ENCODE measurements at places on chromosomes 2 and 18.

DNA sequence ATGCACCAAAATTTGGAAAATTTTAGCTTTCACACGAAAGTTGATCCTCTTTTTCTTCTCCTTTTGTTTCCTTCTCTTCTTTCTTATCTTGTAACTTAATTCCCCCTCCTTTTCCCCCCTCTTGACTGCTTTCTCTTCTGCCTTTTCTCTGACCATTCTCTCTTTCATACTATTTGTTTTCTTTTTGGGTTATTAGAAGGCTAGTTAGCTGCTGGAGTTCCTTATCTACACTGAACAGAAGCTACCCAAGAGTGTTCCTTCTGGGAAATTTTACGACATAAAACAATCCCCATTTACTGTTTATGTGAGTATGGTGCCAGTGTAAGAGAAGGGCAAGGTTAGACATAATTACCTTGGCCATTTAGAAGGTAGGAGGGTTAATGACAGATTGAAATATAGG is 218.4 kb upstream of the DTNA start:
- no peak for DNase-seq

DNA sequence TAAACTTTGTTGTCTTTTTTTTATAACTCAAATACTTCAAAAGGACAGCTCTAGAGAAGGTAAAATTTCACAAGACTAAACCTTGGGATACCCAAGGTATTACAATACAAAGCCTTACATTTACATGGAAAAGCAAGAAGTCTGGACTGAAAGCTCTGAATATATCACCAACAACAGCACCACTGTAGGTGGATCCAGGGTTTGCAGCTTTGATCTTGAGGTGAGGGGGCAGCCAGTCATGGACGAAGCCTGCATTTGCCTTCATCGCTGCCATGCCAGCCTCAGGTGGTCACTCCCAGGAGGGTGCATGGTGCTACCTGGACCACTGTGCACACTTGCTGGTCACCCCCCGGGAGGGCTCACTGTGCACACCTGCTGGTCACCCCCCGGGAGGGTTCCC is 36.6 kb downstream of the RBFA start:
- no peak for DNase-seq

- DNase-seq: no peak
These were observed 86.8 kb upstream of the HS6ST1 start for GRCh38 chr2:128405467-128405900.

DNA sequence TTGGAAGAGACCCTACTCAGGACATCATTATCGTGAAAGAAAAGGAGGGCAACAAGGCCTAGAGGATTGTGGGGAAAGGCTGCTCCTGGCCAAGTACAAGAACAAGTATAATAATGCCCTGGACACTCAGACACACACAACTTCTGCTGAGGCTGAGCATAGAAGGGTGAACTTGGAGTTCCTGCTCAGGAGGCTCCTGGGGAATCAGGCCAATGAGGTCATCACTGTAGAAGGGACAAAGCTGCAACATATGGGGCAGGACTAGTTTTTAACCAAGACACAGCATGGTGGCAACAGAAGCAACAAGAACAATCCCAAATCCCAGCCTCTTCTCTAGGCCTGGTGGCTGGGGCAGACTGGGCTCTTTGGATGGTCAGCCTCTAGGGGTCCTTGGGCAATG is 102.6 kb downstream of the POLR1A start:
- no peak for DNase-seq

GRCh38 chr2:47720036-47720435 is 62.9 kb upstream of the MSH6 start:
- DNase-seq: no peak
